ENCODE measurements at places on chromosomes 11 and 22.

GRCh38 chr11:71222318-71223080, 29.9 kb downstream of the SHANK2 start:
- DNase-seq, result no peak

DNA sequence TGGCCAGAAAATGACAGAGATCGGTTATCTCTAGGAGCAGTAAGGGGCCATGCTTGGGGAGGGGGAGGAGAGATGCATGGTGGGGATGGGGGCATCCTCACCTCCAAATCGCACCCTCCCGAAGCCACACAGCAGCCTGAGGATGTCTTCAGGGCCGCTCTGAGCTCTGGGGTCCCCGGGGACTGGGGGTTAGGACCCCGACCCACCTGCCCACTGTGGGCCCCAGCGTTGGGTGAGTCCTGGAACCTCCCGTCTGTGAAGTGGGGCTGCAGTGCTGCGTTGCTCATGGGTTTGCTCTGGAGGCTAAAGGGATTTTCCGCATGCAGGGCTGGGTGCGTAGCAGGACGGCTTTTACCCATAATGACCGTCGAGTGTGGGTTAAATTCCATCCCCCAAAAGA, 1046.3 kb downstream of the BRD1 start:
- no peak for DNase-seq

GRCh38 chr11:123145220-123145619, 49.8 kb downstream of the CLMP start:
- DNase-seq, result no peak

GRCh38 chr11:27328614-27329013, 34.4 kb downstream of the CCDC34 start:
- DNase-seq, result no peak

DNA sequence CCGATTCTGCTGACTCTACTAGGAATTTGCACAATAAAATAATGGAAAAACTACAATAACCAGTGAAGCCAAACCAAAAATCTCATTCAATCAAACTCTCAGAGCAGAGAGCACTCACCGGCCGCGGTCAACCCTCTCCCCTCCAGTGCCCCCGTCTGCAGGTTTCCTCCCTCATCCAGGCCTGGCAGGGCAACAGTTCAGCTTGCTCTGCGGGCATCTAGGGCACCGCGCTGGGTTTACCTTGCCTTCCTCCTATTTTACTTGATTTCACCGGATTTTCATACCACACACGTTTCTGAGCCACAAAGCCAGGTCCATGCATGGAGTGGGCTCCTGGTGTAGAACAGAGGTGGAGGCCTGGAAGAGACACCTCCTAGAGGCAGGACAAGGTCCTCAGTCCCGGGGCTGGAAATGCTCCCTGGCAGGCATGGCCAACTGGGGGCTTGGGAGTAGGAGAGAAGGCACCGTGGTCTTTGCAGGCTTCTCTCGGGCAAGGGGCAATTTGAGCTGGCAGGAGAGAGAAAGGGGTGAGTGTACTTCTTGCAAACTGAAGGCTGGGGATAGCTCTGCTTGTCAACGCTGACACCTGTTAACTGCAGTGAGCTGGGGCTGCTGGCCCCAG, 938.4 kb downstream of the BRD1 start:
- DNase-seq, result no peak

DNA sequence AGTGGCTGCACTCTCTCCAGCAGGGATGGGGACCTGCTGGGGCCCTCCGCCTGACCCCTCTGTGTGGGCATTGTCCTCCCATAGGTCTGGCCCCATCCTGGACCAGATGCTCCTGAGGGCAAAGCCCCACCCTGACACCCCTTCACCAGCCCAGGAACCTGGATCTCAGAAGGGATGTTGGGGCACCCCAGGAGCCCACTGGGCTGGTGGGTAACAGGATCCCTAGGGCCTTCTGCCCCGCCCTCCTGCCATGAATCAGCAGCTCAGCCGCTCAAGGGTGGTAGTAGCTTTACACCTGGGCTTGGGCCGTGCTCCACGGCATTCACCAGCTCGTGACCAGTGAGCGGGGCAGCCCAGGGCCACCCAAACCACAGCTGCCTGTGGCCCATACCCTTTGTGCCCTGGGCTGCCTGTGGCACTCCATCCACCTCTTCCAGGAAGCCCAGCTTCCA, 1.0 kb upstream of the MAPK12 start:
- no peak for DNase-seq

- no peak for DNase-seq
Measured at GRCh38 chr22:33883961-33884808, 36.1 kb downstream of the LARGE1 start.

- no peak for DNase-seq
Measured at GRCh38 chr22:29987137-29987536, 93.1 kb upstream of the HORMAD2 start.

GRCh38 chr11:11733246-11733747, 108.5 kb upstream of the USP47 start:
- no peak for DNase-seq

DNA sequence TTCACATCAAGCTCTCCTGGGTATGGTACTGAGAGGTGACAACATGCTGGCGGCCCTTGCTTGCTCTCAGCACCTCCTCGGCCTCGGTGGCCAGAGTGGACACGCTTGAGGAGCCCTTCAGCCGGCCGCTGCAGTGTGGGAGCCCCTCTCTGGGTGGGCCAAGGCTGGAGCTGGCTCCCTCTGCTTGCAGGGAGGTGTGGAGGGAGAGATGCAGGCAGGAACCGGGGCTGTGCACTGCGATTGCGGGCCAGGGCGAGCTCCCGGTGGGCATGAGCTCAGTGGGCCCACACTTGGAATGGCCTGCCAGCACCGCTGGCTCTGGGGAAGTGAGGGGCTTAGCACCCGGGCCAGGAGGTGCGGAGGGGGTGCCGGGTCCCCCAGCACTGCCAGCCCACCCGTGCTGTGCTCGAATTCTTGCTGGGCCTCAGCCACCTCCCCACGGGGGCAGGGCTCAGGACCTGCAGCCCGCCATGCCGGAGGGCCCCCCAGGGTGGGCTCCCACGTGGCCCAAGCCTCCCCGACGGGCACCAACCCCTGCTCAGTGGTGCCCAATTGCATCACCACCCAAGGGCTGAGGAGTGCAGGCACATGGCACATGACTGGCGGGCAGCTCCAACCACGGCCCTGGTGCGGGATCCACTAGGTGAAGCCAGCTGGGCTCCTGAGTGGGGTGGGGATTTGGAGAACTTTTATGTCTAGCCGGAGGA, 106.2 kb downstream of the RAB38 start:
- DNase-seq, result no peak

- no peak for DNase-seq
Measured at GRCh38 chr22:23688121-23688520, 2.7 kb upstream of the RGL4 start.

DNA sequence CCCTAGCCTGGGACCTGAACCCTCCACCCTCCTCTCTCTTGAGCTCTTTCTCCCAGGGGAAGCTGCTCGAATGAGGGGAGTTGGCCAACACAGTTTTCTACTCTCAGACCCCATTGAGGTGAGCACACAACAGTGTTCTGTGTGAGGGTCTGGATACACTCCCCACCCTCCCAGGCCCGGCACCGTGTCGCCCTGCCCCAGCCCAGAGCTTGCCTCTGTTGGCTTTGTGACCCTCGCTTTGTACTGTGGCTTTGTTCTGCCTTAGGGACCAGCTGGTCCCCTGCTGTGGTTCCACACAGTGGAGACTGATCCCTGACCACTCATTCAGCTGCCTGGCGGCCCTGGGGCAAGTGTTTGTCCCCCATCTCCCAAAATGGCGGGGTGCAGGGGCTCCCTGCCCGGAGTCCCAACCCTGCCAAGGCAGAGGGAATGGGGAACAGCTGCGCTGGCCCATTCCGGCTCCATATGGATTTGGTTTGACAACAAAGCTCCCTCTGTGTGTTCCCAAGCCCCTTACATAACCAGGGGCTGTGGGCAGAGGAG, 8.3 kb downstream of the ST3GAL4 start:
- DNase-seq, result no peak

GRCh38 chr11:7021318-7021717, 1.0 kb downstream of the NLRP14 start:
- DNase-seq, result peak; percentile 38

DNA sequence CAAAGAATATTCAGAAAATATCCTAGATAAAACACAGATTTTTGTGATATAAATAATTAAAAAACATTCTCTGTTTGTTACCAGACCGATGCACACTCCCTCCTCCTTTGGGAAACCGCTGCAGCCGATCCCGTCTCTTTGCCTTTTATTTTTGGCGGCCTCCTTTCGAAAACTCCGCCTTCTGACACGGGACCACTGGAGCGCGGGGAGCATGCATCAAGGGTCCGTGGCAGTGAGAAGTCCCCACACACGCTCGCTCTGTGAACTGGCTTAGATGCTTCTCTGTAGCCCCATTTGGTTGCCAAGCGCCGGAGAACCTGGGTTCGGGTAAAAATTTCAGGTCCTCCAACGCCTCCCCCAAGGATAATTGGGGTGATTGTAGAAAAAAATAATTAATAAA, 17.0 kb downstream of the DDX17 start:
- no peak for DNase-seq

DNA sequence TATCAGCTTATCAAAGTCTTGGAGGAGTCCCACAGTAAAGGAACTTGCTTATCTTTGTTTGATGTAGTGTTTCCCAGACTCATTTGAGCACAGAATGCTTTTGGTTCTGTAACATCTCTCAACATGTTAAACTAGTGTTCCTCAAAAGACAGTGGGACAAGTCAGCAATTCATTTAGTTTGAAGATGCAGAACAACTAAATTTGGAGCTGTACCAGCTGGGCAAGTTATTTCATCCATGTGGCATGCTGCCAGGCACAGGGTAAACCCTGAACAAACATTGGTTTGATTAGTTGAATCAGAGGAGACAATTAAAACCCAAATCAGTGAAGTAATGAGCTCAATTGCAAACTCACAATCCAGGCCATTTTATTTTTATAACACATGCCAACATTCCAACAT, 141.2 kb downstream of the CSNK2A3 start:
- DNase-seq, result no peak

DNA sequence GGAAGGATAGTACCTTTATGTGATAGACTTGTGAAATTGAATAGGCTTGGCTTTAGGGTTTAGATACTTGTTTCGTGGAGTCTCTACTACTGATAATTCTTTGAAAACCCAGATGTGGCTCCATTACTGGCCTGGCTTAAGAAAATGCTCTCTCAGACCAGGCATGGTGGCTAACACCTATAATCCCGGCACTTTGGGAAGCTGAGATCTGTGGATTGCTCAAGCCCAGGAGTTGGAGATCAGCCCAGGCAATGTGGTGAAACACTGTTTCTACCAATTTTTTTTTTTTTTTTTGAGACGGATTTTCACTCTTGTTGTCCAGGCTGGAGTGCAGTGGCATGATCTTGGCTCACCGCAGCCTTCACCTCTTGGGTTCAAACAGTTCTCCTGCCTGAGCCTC, 40.9 kb downstream of the ATG13 start:
- no peak for DNase-seq

DNA sequence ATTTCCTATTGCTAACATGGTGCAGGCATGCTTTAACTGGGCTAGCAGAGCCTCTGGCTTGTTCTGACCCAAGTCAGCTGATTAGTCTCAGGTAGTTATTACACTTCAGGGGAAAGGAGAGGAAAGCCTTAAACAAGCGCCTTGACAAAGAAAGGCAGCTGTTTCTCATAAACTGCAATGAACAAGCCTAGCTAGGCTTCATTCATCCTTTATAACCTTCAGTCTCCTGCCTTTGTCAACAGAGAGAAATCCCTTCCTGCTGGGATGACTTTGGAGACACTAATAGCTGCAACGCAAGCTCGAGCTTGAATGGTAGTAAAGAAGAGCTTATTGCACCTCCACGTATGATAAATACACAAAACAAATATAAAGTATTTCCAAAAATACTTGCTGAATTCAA, 68.4 kb downstream of the CCDC34 start:
- DNase-seq, result peak; percentile 78

- no peak for DNase-seq
Measured at GRCh38 chr11:66768088-66768521, 39.1 kb upstream of the SPTBN2 start.

DNA sequence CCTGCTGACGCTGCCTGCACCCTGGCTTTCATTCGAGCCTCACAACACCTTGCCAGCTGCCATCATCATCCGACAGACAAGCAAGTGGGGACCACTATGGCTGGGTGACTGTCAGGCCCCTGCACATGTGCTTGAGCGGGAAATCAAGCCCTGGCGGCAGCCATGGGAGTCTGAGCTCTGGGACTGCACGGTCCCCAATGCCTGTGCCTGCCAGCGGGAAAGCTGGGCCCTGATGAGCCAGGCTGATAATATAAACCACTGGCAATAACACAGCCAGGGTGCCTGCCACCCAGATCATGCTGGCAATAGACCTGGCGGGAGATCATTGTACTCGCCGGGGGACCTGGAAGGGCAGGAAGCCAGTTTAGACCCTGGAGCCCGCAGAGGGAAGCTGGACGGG, 2.5 kb downstream of the FGF3 start:
- DNase-seq, result no peak

DNA sequence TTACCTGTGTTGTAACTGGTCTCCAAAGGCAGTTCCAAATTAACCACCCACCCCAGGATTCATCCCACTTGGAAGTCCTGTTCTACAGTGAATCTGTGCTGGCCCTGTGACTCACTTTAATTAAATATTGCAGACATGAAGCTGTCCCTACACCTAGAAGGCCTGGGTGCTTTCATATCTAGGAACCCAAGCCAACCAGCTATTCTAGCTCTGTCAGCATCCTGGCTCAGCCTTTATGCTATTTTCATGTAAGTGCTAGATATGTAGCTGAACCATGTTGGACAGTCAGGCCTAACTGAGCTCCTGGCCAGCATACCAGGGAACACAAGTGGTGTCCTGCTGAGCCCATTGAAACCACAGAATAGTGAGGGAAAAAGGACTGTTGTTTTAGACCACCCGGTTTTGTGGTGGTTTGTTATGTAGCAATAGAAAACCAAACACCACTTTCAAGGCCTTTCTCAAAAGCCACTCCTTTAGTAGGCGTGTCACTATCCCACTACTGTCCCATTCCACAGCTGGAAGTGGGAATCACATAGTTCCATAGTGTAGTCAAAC, 30.3 kb downstream of the CNTF start:
- DNase-seq, result no peak

DNA sequence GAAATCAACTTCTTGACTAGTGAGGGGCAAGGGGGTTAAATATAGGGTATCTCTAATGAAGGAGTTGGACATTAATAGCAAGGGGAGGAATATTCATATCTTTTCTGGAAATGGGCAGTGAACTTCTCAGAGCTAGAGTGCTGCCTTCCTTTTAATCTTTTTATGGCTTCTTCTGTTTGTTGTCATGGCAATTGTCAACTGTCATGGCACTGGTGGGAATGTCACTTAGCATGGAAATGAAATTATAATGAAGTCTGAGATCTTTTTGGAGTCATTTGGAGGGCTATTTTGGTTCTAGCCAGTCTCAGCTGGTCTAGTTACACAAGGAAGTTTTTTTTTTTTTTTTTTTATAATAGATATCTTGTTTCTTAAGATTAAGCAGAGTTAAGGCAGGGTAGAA, 250.2 kb downstream of the AASDHPPT start:
- DNase-seq, result no peak

- DNase-seq, result no peak
Measured at GRCh38 chr11:46721286-46721685, 2.3 kb downstream of the F2 start.

GRCh38 chr11:9039198-9039597, 35.4 kb upstream of the NRIP3 start:
- DNase-seq, result no peak
